Endothelial cell of umbilical vein (primary cell): ENCODE measurements at places on chromosomes 1 and 21. TPM values are rescaled to one million over a fixed set of nuclear protein-coding genes. Genes with fewer than 3 reads are reported as not detected.

DNA sequence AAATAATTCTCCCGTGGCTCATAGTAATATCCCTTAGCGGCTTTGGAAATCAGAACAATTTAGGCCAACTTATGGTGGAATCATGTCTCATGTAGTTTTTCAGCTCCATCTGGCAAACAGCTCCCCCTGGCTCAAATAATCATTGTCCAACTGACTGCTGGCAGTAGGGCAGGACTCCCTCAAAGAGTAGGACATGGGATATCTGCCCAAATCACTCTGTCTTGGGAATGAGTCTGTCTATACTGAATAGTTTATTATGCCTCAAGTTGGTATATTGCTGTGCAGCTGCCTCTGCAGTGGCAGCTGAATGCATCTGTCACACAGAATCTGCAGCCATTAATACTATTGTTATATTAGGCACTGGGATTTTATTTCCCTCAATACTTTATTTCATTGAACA is 255.7 kb downstream of the COL11A1 start:
- DNase-seq, result no peak

GRCh38 chr1:87194271-87194774 is 134.4 kb upstream of the LMO4 start:
- DNase-seq, result no peak

CLDN17 gene
- not detected in 2 replicates for total RNA-seq

DNA sequence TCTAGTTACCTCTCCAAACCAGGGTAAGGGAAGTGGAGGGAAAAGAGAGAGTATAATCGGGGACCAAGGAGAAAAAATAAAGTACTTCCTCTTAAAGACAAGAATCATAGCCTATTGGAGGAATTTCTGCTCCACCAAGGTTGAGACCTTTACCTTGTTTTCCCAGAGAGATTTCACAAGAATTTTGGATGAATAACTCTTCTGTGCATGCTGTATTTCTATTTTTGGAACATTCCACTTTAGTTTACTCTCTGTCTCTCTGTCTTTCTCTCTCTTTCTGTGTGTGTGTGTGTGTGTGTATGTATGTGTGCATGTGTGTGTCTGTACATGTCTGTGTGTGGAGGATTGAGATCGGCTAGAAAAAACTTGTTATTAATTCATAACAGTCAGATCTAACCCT is 318.4 kb upstream of the RGS18 start:
- DNase-seq, result peak; percentile 3

UTP25 gene
- 10.5 and 11.7 TPM in 2 replicates for total RNA-seq

GRCh38 chr1:24707687-24708086 is 37.6 kb upstream of the CLIC4 start:
- no peak for DNase-seq

CD1B gene
- total RNA-seq, result not detected in 2 replicates

OR14K1 gene
- not detected in 2 replicates for total RNA-seq

S100A11 gene
- 461 and 505 TPM in 2 replicates for total RNA-seq

DNA sequence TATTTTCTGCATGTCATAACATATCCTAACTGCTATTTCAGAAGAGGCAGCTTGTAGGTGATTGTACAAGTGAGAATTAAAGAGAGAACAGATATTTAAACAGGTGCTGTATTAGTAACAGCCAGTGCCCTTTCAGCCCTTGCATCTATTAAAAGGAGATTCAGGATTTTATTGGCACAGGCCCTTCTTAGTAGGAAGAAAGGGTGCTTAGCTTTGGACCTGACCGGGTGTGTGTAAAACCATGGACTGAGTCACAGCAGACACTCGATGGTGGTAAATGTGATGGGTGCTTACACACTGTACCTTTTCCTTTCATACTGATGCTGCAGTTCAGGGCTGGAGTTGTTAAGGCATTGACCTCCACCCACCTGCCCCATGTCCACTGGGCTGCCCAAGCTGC is 12.7 kb upstream of the CD101 start:
- DNase-seq, result no peak

GBP7 gene
- not detected in 2 replicates for total RNA-seq

DNA sequence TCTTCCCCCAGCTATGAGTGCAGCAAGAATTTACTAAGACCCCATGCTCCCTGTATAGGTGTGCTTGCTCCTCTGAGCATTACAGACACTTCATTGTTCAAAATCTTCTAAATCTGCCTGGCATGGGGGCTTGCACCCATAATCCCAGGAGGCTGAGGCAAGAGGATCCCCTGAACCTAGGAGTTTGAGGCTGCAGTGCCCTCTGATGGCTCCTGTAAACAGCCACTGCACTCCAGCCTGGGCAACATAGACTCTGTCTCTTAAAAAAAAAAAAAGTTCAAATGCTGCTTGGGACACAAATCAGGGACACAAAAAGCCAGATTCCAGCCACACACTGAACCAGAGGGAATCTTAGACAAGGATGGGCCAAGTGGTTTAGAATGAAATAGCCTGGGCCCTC is 3.4 kb upstream of the ACOT7 start:
- no peak for DNase-seq

- no peak for DNase-seq
Observed at GRCh38 chr1:1299686-1300351, 7.9 kb downstream of the ACAP3 start.

GRCh38 chr1:65527190-65527589 is 106.7 kb downstream of the LEPR start:
- DNase-seq, result peak; percentile 90
